ENCODE measurements at places on chromosomes 3 and 15. TPM values are rescaled to one million over a fixed set of nuclear protein-coding genes. Genes with fewer than 3 reads are reported as not detected.

DNA sequence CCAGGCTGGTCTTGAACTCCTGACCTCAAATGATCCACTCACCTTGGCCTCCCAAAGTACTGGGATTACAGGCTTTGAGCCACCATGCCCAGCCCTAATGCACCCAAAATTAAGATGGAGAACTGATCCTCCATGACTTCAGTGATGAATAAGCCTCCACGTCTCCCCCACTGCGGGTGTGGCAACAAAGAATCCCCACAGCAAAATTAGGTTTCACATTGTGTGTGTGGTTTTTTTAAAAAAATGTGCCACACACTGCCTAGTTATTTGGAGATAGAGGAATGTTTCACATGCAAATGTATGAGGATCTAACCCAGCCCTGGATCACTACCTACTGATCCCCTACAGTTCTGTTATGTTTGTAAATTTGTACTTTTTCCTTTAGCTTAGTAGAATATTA lies 17.3 kb downstream of the HDAC11 start:
- no peak for DNase-seq

GRCh38 chr15:52276256-52276770 lies 19.3 kb downstream of the MYO5C start:
- DNase-seq = no peak

DNA sequence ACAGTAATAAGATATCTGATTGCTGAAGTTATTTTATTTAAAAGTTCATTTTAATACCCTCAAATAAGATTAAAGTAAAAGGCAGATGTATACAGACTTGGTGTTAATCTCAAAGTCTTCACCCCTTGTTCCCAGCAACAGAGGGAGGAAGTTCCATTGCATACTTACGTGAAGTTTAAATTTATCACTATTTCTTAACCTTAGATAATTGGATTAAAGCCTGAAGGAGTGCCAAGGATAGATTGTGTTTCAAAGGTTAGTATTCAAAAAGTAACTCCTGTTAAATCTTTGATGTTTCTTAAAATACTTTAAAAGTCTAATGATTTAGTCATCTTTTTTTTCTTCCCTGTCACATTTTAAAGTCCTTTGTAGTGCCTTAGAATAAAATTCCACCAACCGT lies 39.3 kb downstream of the ATP1B3 start:
- no peak for DNase-seq

GPR176 gene
- total RNA-seq = not detected

GRCh38 chr3:112974894-112975293 lies at the start of gene CD200R1:
TSS of gene CD200R1 (minus strand) at chr3:112975103. CDS start at chr3:112974857, 246 bp downstream.
- no peak for DNase-seq

- DNase-seq = no peak
Measured at GRCh38 chr3:152235709-152236298, 32.9 kb upstream of the MBNL1 start.

Data from CD4-positive, CD25-positive, alpha-beta regulatory T cell (primary cell).